ENCODE measurements at places on chromosomes 12 and 14.

DNA sequence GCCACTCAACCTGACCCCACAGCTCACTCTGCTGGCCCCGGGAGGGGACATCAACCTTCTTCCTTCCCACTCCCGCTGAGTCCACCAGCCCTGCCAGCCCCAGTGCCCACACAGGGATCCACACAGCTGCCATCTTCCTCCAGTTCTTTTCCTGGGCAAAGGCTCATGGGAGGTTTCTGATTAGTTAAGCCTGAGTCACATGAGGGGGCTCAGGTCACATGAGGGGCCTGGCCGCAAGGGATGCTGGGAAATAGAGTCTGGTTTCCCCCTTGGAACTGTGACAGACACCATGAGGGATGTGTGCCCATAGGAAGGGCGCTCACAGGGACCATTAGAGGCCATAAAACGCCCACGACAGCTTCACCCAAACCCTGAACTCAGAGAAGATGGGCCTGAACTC is 228.7 kb upstream of the SFSWAP start:
- DNase-seq = no peak

DNA sequence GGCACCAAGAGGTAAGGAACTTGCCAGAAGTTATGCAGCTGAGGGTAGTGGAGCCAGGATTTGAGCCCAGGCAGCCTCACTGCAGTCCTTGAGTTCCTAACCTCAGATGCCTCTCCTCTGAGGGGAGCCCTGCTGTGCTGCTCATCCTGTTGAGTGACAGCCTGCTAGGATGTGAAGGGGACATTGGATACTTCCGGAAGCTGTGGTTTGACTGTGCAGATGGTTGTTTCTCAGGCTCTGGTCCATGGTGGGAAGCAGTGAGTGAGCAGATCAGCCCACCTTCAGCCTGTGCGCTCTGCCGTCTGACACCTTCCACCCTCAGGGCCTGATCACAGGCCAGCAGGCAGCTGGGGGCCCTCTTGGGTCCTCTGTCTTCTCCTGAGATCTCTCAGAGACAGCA is 253.2 kb downstream of the CACNA1C start:
- DNase-seq = peak; percentile 40

- no peak for DNase-seq
Measured at GRCh38 chr14:87286826-87287225, 706.2 kb downstream of the GALC start.

- no peak for DNase-seq
Measured at GRCh38 chr14:21997300-21997699, 323.7 kb upstream of the OR4E1 start.

DNA sequence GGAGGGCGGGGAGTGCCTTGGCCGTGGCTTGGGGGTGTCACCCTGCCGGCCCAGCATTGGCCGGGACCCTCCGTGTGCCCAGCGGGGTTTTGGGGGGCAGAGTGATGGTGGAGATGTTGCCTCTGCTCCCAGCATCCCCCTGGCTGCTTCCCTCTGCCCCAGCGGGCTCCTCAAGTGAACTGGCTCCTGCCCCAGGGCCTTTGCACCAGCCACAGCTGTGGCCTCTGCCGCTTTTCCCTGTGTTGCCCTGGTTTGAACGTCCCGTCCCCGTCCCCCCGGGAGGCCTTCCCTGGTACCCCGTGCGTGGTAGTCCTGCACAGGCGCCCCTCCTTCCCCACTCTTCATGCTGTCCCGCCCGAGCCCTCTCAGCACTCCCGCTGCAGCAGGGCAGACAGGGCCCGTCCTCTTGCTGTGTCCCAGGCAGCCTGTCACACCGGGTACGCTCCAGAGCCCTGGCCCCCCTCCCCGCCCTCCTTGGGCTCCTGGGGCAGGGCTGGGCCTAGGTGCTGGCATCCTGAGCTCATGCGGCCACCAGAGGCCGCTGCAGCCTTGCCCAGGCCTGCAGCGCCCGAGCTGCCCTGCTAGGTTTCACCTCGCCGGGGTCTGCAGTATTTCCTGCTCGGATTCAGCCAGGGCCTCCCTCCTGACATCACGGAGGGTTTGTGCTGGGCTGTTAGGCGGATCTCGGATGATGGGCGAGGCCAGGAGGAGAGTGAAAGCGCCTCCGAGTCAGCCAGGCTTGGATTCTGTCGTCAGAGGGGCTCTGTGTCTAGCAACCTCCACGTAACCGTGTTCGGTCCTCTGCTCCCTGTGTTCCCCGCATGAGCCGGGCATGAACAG is 9.5 kb downstream of the NOC4L start:
- DNase-seq = peak; percentile 53

- no peak for DNase-seq
Measured at GRCh38 chr12:65156366-65156841, 13.0 kb upstream of the LEMD3 start.

DNA sequence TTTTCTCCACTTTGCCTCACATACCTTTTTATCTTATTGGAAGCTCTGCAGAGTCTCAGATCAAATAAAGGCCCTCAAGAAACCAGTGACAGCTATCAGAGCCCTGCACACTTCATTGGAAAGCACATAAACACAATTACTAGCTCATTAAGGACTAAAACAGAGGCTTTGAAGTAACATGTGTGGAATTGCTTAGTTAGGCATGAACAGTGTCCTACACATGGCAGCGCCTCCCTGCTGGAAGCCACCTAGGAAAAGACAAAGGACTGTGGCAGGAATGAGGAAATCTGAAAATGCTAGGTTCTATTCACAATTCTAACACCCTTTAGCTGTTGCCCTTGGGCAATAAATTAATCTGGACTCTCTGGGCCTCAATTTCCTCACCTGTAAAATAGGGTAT is 89.4 kb downstream of the SUDS3 start:
- DNase-seq = no peak

DNA sequence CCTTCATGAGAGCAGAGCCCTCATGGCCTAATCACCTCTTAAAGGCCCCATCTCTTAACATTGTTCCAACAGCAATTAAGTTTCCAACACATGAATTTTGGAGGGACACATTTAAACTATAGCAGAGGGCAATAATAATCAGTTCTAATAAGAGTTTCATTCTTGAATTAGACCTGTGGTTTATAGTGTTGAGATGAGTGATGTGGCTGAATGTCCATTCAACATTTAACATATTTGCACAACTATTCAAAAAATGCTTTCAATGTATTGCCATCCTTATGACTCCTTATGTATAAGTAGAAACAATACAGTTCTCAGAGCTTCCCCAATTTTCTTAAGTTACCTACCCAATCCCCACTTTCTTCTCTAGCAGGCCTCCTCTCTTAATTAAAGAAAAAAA is 21.5 kb downstream of the KLHL28 start:
- no peak for DNase-seq

DNA sequence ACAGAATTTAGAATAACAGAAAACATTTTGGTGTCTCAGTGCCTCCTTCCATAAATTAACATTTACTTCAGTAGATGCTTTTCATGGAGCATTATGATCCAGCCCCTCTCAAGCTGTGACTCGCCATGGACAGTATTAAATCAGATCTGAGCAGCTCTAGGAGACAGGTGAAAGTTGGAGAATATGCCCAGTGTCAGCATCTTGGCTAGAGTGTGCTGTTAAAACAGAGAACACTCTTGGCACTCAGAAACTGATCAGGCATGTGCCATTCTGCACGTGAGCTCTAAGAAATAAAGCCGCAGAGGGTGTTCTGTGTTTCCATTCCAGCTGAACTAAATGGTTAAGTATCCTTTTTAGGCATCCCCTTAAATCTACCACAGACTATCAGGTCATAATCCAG is 68.0 kb downstream of the DIP2B start:
- no peak for DNase-seq

GRCh38 chr12:97306147-97306546 is 156.5 kb upstream of the RMST start:
- DNase-seq = peak; percentile 5

DNA sequence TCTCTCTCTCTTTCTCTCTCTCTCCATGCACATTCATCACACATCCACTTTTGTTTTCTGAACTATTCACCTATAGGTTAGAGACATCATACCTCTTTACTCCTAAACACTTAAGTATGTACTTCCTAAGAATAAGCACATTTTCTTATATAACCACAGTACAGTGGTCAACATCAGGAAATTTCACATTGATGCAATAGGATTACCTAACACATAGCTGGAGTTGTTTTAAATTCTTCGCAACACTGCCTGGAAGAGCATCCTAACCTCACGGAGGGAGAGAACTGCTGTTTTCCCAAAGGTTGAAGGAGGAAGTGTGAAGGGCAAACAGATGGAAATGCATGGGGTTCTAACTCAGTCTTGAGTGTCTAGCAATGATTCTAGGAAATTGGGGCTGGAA is 159.2 kb downstream of the SYT1 start:
- DNase-seq = no peak

GRCh38 chr12:1807087-1807860 is 13.1 kb upstream of the LRTM2 start:
- DNase-seq = no peak

GRCh38 chr12:6080149-6081045 is 44.1 kb downstream of the VWF start:
- no peak for DNase-seq

- no peak for DNase-seq
Measured at GRCh38 chr12:4153343-4153892, 120.1 kb upstream of the CCND2 start.

DNA sequence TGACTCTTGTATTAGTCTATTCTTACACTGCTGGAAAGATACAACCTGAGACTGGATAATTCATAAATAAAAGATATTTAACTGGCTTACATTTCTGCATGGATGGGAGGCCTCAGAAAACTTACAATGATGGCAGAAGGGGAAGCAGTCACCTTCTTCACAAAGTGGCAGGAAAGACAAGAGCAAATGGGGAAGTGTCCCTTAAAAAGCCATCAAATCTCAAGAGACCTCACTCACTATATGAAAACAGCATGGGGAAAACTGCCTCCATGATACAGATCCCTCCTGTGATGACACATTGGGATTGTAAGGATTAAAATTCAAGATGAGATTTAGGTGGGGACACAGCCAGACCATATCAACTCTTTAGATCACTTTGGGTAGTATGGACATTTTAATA is 83.7 kb downstream of the TMTC3 start:
- DNase-seq = no peak

DNA sequence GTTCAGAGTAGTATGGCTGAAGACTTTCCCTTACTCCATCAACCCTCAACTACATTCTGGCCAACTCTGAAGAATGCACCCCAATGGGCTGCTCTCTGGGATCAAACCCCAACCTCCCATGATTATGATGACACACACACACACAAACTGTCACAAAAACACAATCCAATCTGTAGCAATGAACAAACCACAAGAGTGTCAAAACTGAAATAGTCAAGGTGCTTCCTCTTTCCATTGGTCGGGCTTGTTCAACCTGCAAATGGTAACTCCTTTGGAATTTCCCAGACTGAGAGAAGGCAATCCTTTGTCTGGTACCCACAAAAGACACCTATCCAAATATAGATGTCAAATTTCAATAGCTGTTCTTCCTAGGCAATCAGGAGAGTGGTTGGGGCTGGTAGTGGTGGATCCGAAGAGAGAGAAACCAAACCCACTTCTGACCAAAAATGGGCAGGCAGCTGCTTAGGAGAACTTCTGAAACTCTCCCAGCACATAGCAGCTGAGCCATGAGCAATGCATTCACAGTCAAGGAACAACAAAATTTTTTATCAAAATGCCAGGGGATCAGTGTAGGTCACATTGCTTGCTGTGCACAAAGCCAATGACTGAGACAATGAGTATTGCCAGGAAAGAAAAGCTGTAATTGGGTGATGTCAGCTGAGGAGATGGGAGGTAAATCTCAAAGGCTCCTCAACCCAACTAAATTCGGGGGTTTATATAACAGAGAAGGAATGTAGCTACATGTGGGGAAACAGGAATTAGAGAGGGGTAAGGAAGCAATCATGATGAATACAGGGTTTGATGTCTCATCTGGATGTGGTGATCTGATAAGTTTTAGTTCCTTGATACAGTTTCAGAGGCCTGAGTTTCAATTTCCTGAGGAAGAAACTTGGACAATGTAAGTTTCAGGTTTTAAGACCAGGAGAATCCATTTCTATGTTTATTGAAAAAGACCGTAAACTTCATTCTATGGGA is 191.4 kb downstream of the KITLG start:
- no peak for DNase-seq

GRCh38 chr14:87628129-87628528 is 364.9 kb downstream of the GALC start:
- DNase-seq = no peak

Data from NCI-H1694 (cell line).